ENCODE measurements at places on chromosomes 12 and 14.

GRCh38 chr12:86597431-86597830 lies 341.2 kb upstream of the MGAT4C start:
- DNase-seq, result no peak

- no peak for DNase-seq
These were observed 183.8 kb downstream of the CCDC59 start for GRCh38 chr12:82174383-82174782.

- DNase-seq, result no peak
These were observed 420.2 kb downstream of the MED13L start for GRCh38 chr12:115857160-115857920.

DNA sequence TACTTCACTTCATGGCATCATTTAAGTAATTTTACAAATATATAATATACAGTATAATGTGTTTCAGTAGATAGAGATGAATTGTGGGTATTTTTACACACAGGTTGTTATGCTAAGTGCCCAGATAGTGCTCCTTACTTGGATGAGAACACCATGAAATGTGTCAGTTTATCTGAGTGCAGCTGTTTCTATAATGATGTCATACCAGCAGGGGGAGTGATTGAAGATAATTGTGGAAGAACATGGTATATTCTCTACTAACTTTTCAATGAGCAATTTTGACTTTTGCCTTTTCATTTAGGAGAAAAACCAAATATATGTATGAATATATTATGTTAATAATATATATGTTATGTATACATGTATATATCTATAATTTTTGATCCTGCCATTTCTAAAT lies 221.6 kb downstream of the LRRK2 start:
- DNase-seq, result no peak

DNA sequence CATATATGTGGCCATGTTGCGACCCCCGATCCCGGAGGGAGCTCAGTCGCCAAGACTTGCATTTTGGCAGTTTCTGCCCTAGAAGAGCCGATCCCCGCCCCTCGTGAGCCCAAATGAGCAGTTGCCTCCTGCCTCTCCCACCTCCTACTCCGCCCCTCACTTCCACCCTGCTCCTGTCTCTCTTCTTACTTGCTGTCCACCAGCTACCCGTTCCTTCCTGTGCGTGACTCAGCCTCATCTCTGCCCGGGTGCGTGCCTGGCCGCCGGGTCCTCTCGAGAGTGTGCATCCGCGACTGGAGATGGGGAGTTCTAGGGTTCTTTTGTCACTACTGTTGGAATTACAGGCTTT lies 585 bp downstream of the GPATCH2L start:
- DNase-seq, result peak; percentile 76

GRCh38 chr14:90295870-90296516 lies 35.7 kb downstream of the NRDE2 start:
- no peak for DNase-seq

DNA sequence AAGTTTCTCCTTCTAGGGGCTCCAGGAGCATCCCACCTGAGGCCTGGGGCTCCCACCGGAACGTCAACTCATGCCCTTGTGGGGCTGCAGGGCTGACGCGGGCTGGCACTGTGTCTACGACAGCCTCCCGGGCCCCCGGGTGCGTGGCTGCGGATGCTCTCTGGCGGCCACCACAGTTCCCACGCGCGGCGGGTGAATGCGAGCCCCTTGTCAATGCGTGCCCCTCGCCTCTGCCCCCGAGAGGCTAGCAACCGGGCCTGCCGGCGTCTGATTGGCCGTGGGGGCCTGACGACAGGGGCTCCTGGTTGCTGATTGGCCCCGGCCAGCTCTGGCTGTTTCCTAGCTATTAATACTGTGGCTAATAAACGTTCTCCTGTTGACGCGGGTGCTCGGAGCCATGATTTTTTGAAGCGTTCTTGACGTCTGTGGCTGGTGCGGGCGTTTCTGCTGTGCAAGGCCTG lies 1.8 kb upstream of the MEG3 start:
- no peak for DNase-seq

DNA sequence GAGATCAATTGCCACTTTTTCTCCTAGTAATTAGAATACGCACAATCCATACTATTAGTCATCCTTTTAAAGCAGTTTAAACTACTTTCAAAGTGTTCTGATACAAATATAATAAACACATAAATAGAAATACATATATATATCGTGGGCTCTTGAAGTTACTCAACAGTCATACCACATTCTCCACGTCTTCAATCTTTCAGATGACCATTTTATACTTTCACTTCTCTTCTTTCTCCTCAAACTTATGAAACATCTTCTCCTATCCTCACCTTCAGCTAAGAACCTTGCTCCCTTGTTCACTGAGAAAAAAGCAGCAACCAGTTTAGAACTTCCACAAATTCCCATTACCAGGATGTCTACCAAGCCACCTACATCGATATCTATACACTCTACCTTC lies 19.2 kb downstream of the CEP290 start:
- DNase-seq, result no peak

DNA sequence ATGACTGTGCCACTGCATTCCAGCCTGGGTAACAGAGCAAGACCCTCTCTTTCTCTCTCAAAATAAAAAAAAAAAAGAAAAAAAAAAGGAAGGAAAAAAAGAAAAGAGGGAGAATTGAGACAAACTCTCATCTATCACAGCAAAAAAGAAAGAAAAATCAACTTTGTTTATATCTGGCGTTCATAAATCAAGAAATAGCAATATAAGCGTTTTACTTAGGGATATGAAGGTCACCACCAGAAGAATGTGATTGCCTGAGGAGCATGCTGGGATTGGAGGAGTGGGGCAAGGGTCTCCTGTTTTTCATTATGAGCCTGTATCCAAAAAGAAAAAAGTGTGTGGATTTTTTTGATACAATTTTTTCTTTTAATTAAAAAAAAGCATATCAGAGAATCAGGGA lies 78.4 kb downstream of the HECTD4 start:
- no peak for DNase-seq

- no peak for DNase-seq
These were observed 7.9 kb downstream of the WDR89 start for GRCh38 chr14:63633801-63634200.

GRCh38 chr12:25959071-25959961 lies 834 bp downstream of the RASSF8 start:
- peak; percentile 19 for DNase-seq

DNA sequence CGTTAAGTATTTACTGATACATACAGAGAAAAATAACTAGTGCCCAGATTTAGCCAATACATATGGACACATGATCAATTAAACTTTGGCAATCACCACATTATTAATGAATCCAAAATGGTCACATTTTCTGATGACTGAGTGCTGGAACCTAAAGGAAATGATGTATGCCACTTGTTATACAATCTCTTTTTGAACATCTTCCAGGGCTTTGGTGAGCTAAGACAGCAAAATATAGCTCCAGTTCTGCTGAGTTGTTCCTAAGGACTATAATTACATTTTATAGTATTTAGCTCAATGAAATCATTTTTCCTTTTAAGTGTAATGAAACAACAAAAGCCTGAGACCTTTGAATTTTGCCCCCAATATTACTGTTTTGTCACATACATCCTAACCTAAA lies 329.1 kb upstream of the ATP2B1 start:
- no peak for DNase-seq

- peak; percentile 59 for DNase-seq
These were observed at the start of gene ALDH1L2 for GRCh38 chr12:105084251-105085250. ALDH1L2 (minus strand) TSS chr12:105084458; CDS start chr12:105084436, 22 bp downstream.

DNA sequence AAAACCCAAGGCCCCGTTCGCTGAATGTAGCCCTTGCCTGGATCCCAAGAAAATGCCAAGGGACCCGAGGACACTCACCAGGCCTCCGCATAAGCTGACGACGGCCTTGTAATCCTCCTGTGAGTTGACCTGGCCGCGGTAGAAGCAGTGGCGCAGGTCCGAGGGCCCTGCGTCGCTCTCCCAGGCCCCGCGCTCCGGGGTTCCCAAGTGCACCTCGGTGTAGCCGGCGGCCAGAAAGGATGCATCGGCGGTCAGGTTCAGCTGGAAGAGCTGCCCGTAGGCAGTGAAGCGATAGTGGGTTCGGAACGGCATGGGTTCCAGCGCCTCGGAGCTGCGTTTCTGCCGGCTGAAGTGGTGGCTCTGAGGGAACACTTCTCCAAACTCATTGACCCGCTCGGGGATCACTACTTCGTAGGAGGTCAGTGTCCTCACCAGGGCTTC lies 1.2 kb downstream of the ADAMTS20 start:
- DNase-seq, result no peak

DNA sequence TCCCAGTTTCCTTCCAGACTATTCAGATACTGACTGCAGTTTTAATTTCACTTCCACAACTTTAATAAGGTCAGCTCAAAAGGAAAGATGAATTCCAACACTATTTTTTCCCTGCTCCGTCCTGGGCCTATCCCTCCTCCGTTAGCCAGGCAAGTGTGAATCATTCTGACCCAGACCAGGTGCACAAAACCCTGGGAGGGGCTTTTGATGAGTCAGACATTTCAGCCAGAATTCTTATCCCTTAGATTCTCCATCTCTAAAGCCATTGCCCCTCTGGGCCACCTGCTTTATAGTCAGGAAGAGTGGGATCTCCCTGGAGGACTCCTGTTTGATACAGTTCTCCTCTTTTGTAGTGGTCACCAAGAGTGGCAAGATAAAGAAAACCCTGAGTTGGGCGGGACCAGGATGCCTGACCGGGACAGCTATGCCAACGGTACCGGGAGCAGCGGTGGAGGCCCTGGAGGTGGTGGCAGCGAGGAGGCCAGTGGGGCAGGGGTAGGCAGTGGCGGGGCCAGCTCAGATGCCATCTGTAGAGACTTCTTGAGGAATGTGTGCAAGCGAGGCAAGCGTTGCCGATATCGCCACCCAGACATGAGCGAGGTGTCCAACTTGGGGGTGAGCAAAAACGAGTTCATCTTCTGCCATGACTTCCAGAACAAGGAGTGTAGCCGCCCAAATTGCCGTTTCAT lies 2.2 kb downstream of the ZC3H10 start:
- DNase-seq, result no peak

DNA sequence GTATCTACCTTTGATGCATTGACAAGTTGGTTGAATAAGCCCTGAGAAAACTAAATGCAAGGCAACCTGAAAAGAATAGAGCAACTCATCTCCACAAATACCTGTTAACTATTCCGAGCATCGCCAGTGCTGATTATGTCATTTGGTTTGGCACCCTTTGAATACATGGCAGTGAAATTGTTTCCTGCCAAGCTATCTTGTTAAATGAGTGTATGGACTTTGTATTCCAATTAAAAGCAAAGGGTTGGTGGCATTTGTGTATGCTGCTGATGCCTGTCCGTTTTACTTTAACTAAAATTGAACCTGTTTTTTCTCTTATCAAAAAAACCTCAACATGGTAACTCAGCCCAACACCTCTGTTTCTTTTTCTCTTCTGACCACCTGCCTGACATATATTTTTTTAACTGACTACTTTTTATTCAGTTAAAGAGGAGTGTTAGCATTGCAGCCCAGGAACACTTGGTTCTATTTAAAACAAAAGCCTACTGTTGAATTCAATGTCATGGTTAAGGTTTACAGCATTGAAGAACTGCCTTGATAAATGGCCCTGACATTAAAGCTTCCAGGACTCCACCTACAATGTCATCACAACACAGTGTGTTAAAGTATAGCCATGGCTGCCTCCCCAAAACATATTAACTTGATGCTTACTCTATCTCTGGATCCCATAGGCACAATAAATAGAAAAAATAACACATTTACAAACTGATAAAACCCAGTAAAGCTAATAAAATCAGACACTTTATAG lies 838.3 kb upstream of the NOVA1 start:
- no peak for DNase-seq

GRCh38 chr14:101548710-101549109 lies 12.6 kb upstream of the DIO3 start:
- no peak for DNase-seq

DNA sequence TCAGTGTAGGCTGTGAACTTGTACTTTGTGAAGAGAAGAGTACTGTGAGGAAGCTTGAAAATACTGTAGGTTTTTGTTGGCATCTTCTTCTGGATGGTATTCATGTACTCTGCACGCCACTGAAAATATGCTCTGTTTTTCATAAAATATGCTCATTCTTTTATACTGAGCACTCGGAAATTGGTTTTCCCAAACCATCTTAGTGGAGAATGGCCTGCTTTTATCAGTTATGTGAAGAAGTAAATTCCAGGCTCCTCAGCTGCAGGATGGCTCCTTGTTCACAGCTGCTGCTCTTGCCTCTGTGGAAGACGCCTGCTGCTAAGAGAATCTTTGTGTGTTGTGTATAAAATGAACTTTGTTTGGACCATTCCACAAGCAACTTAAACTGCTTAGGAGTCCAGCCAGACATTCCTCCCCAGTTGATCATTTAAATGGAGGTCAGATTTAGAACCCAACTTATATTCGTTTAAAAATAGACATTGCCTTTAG lies 443.5 kb upstream of the RGS6 start:
- no peak for DNase-seq

- no peak for DNase-seq
These were observed 42.7 kb downstream of the CDC42BPB start for GRCh38 chr14:103014466-103015228.

GRCh38 chr12:17661250-17661649 lies 428.7 kb downstream of the RERGL start:
- no peak for DNase-seq

GRCh38 chr14:101360054-101360911 lies 201.0 kb upstream of the DIO3 start:
- no peak for DNase-seq

DNA sequence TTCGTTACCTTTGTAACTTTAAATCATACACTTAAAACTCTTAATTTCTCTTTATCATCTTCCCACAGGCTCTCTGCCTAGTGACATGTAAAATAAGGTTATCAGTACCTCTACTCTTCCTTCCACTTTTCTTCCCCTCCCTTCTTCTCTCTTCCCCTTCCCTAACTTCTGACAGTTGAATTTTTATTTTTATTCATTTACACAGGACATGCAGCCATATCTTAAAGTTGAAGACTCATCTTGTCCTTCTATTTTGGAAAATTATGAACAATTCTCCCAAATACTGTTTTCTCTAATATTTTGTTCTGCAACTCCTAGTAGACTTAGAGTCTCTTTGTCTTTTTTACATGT lies 263.9 kb downstream of the FBXL14 start:
- no peak for DNase-seq

GRCh38 chr12:48999371-49000131 lies at the start of gene DDN:
DDN (minus strand) TSS chr12:48999375; CDS start chr12:48999287, 88 bp downstream.
- peak; percentile 50 for DNase-seq

DNA sequence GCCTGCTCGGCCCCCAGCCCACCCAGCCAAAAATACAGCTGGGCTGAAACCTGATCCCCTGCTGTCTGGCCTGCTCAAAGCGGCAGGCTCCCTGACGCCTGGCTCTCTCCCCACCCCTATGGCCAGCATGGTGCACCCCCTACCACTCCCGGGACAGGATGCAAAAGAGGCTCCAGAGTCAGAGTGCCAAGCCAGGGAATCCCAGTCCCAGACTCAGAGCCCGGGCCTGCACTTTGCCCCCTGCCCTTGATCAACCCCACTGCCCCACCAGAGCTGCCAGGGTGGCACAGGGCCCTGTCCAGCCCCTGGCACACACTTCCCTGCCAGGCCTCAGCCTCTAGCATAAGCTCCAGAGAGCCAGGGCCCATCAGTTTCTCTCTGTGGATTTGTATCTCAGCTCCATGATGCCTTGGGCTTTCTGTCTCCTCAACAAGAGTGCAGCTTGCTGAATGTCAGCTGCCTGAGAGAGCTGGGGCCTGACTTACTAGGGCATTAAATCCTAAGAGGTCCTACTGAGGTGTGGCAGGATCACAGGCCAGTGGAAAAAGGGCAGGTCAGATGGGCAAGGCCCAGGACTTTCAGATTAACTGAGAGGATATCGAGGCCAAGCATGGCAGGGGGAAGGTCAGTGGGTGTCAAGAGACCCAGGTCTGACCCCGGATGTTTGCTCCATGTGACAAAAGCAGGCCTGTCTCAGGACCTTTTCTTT lies 13.9 kb downstream of the ACVRL1 start:
- no peak for DNase-seq

- DNase-seq, result no peak
These were observed 205.0 kb upstream of the KRR1 start for GRCh38 chr12:75716291-75717025.

Data from stimulated activated CD4-positive, alpha-beta T cell treated with anti-CD3 and anti-CD28 coated beads, Interleukin-1b, Interleukin-23, amount 100 ng/mL, for 48 hours (primary cell).